Stimulated activated CD8-positive, alpha-beta memory T cell treated with anti-CD3 and anti-CD28 coated beads, Interleukin-7, amount 100 ng/mL, for 1 hour (primary cell): ENCODE measurements at places on chromosomes 5 and 9.

DNA sequence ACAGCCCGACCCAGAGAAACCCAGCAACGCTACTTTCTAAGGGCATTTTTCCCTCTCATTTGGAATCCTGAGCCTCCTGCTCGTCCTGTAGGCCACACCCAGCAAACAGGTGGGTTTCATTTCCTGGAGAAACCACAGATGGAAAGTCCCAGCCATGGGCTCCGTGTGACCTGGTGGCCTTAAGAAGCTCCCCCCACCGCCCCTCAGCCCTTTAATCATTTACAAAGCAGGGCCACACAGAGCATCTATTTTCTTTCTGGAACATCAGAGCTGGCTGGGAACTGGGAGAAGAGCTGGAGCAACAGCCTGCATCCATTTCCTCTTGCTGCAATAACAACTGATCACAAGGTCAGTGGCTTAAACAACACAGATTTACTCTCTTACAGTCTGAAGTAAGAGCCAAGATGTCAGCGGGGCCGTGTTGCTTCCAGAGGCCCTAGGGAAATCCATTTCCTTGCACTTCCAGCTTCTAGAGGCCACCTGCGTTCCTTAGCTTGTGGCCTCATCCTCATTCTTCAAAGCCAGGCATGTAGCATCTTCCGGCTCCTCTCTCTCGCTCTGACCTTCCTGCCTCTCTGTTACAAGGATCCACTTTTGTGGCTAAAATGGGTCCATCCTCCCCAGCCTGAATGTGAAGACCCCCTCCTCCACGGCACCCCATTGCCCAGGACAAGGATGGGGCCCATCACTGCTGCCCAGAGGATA is 40.5 kb downstream of the C9orf50 start:
- no peak for DNase-seq

DNA sequence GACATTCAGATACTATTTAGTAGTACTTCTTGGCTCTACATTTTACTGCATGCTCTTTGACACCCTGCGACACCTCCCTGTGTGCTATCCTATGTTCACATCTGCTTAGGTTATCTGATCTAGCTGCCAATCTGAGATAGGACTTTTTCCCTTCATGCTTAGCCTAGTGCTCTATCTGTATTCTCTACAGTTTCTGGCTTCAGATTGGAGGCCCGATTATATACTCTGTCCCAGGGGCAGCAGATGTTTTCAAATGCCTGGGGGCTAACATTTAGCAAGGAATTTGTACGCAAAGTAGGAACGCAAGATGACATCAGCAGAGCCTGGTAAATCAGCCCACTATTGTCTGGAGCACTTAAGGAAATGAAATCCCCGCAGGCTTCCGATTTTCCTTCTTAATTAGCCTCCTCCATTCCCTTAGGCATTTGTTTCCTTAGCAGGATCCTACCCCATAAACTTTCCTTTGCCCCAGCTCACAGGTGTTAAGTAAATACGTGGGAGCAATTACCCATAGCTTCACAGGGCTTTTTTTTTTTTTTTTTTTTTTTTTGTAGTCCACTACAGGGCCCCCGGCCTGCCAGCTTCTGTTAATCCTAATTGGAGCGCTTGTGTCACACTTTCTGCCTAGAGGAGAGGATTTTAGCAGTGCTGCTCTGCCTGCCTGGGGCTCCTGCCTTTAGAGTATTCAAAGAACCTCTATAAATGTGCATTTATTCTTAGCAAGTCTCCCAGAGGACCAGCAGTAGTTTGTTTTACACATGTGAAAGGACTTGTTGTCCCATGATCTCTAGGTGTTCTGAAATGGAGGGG is 61.1 kb upstream of the LPAR1 start:
- no peak for DNase-seq

DNA sequence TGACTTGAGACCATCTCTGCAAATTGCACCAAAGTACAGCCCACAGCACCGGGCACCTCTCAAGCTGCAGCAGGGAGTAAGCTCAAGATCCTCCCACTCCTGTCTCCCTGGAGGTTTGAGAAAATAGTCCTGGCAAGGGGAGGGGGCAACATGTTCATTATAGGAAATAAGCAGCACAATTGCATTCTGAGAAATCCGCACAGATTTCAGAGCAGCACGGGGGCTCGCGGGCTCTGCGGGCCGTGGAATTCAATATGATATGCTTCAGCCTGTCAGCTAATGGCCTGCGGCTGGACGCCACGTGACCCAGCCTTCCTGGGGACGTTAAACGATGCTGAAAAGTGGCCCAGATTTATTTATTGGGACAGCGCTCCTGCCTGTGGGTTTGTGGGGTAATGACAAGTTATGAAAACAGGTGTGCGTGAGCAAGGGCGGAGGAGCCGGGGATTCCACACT is 156.4 kb downstream of the DAB2IP start:
- DNase-seq, result no peak

- no peak for DNase-seq
Observed at GRCh38 chr5:135861641-135862040, 27.2 kb downstream of the SLC25A48 start.

DNA sequence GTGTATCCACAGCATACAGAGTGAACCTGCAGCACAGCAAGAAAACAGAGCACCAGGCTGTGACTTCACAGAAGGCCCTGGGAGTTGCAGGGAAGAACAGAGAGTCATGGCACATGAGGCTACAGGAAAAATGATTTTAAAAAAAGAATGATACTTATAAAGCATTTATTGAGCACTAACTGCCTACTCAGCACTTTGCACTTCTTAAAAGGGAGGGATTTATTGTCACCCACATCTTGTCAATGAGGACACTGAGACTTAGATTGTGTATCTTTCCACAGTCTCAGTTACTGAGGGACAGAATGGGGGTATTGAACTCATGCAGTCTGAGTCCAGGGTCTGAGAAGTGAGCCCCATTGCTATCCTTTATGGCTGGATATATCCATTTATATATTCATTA is 244.6 kb upstream of the TRIM32 start:
- no peak for DNase-seq

GRCh38 chr5:129718471-129719090 is 29.3 kb upstream of the MINAR2 start:
- DNase-seq, result no peak

GRCh38 chr5:140286424-140286823 is 16.5 kb downstream of the PFDN1 start:
- DNase-seq, result no peak

GRCh38 chr5:31377274-31377946 is 154.5 kb downstream of the DROSHA start:
- no peak for DNase-seq

GRCh38 chr9:97761056-97761598 is 64.0 kb upstream of the XPA start:
- no peak for DNase-seq

GRCh38 chr9:114913656-114914055 is 16.7 kb downstream of the TNFSF8 start:
- DNase-seq, result no peak

GRCh38 chr5:59905188-59905587 is 11.7 kb upstream of the PDE4D start:
- DNase-seq, result no peak

GRCh38 chr5:122835681-122836080 is 9.7 kb upstream of the SNX24 start:
- DNase-seq, result no peak

- DNase-seq, result no peak
Observed at GRCh38 chr9:36486329-36486932, 86.3 kb upstream of the MELK start.

- DNase-seq, result no peak
Observed at GRCh38 chr5:27034565-27034964, 3.8 kb downstream of the CDH9 start.

- DNase-seq, result no peak
Observed at GRCh38 chr5:137146402-137146890, 352.7 kb downstream of the SPOCK1 start.

- DNase-seq, result no peak
Observed at GRCh38 chr9:20532584-20532983, 89.7 kb downstream of the MLLT3 start.

DNA sequence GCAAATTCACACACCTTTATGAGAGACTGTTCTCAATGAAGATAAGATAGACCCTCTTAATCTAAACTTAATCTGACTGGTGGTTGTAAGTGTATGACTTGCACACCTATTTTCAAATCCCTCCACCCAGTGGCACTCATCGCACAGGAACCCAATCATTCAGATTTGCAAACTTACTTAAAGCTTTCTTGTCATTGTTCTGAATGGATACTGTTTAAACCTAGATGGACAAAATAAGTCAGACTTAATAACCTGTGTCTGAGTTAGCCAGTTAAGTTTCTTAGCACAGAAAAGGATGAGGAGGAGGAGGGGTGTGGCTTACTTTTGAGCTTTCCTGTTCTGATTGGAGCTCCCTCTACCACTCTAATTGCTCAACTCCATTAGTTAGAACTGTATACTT is 252.4 kb upstream of the CCNH start:
- DNase-seq, result no peak

DNA sequence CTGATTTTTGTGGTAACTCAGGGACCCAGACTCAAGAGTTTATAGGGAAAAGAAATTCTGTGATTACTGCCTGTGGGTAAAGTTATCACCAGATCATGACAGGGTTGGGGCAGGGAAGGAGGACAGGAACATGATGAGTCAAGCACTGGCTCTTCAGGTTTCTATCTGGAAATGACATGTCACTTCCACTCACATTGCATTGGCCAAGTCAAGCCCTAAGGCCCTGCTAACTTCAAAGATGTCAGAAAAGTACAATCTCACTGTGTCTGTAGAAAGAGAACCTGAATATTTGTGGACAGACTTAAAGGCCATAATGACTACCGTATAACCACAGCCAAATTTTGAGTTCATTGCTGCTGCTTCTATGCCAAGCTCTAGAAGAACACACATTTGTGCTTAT is 187.7 kb downstream of the TLE4 start:
- no peak for DNase-seq

DNA sequence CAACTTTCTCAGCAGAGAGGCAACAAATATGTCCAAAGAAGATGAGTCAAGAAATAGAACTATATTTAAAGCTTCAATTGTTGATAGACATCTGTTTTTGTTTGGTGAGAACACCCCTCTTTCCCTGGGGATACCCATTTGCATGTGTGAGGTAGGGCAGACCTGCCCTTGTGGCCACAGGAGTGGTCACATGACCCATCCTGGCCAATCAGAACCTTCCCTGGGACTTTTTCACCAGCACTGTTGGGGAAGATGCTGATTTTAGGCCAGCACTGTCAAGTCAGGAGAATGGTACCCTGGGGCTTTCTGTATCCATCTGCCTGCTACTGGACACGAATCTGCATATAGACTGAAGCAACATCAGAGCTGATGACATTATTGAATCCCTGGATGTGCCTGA is 211.2 kb downstream of the CDK5RAP2 start:
- DNase-seq, result no peak

DNA sequence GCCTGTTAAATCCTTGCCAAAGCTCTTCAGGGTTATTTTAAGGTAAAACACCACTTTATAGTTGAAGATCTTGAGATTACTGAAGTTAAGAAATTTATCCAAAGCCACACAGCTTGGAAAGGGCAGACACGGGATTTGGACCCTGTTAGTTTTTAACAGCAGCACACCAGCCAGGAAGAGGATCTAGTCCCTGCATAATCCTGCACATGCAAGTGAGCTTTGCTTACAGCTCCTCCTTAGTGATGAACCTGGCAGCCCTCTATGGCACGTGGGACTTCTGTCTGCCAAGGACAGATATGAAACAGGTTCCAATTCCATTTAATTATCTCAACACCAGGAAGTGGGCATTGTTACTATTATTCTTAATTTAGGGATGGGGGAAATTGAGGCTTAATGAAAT is 108.7 kb downstream of the TRIM32 start:
- DNase-seq, result no peak

- no peak for DNase-seq
Observed at GRCh38 chr5:137989419-137989818, 43.5 kb downstream of the FAM13B start.

- no peak for DNase-seq
Observed at GRCh38 chr9:110825950-110826349, 157.4 kb downstream of the MUSK start.

DNA sequence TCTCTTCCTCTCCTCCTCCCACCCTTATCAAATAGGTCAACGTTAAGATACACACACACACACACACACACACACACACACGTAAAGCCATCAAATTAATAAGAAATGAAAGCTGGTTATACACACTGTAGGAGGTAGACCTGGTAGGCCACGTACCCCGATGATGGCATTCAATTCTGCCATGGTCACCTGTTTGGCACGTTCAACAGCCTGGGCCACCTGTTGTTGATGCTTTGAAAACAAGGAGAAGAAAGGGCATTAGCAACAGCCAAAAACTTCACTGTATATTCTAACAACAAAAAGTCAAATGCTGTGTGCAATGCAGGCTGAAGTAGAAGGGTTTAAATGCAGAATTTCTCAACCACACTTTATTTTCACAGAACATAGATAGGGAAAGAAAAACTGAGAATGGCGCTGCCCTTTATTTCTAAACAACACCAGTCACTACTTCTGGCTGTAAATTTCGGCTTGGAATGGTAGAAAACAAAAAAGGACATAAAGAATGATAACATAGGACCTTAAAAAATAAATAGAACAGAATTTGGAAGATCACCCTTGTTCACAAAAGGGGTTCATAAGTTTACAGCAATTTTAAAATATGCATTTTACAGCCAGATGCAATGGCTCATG is 37.2 kb downstream of the TLE1 start:
- no peak for DNase-seq

- no peak for DNase-seq
Observed at GRCh38 chr9:138060365-138060764, 182.8 kb downstream of the CACNA1B start.

- no peak for DNase-seq
Observed at GRCh38 chr5:149651686-149652085, 70.4 kb downstream of the ARHGEF37 start.

GRCh38 chr9:91776409-91777291 is 173.4 kb downstream of the ROR2 start:
- DNase-seq, result no peak

DNA sequence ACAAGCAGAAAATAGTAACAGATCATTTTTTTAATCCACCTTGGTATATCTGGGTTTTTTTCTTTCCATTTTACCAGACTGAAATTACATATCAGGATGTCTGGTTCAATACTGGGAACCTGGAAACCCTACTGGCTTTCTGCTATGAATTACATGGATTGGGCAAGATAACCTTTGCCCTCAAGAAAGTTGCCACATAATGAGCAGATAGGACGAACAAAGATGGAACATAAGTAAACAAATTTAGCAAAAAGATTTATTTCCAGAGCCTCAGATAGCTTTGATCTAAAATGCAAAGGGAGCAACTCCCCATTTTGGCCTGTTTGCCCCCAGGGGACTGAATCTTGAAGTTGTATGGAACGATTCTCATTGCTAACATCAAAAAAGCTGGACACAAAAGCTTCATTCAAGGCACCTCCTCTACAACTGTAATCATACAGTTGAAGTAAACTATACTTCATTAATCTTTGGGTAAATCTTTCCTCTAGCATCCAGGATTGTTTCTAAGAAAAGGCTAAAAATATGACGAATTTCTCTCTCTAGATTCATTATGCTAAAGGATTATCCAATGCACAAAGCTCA is 131.6 kb upstream of the PTGER4 start:
- no peak for DNase-seq

GRCh38 chr5:118126159-118126558 is 862.2 kb downstream of the DTWD2 start:
- DNase-seq, result no peak

GRCh38 chr5:126732716-126733115 is 44.2 kb upstream of the LMNB1 start:
- DNase-seq, result no peak

GRCh38 chr9:87601176-87601575 is 103.5 kb downstream of the DAPK1 start:
- DNase-seq, result no peak
